Hematopoietic multipotent progenitor cell treated with erythropoietin and hydrocortisone succinate and interleukin-3 and kit ligand, for 15 days (in vitro differentiated cells): ENCODE measurements at places on chromosomes 1 and 21.

GRCh38 chr1:203448521-203449061 is 27.0 kb upstream of the PRELP start:
- no peak for DNase-seq

- no peak for DNase-seq
Observed at GRCh38 chr1:171196351-171196750, 11.3 kb downstream of the FMO2 start.

DNA sequence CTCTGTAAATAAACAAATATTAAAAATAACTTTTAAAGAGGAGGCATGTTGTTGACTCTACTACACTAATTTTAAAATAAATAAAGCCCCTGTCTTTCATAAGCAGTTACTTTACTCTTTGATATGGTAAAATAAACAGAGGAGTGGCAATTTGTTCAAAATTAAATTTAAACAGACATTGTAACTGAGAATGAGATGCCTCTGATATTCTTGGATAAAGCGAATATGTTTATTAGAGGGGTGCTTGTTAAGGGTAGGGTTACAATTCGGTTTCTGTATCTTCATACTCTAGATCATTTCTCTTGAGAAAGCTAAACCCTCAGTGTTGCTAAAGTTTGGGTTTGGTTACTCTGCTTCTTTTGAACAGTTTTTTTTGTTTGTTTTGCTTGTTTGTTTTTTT is 19.6 kb downstream of the LPAR3 start:
- DNase-seq, result no peak

- DNase-seq, result no peak
Observed at GRCh38 chr1:15146142-15146680, 7.3 kb upstream of the TMEM51 start.

GRCh38 chr1:208606959-208607358 is 362.8 kb upstream of the PLXNA2 start:
- DNase-seq, result no peak

DNA sequence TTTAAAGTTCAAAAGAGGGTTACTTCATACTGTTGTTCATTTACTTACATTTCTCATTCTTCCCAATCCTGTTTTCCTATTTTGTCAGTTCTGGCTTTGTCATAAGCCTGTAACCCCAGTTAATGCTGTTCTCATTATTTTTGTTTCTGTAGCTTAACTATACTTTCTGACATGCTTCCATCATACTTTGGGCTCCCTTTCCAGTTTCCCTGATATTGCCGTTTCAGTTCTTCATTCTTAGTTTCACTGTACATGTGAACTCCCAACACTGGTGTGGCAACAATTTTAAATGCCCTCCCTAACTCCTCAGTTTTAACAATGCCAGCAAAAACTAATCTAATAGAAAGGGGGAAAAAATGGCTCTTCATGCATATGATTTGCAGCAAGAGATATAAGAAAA is 456.7 kb downstream of the LMO4 start:
- DNase-seq, result no peak

GRCh38 chr1:15620902-15621682 is 3.8 kb downstream of the DDI2 start:
- DNase-seq, result no peak
